ENCODE measurements at places on chromosomes 7 and 10. TPM values are rescaled to one million over a fixed set of nuclear protein-coding genes. Genes with fewer than 3 reads are reported as not detected.
A peak's percentile ranks its signal among the peaks of the same experiment; 100 is the strongest.

- no peak overlapping the region for H3K27ac ChIP-seq
- no peaks in the 10 kb centered on the region for H3K4me1 ChIP-seq
- no peaks in the 10 kb centered on the region for H3K27me3 ChIP-seq
- H3K36me3 ChIP-seq: peaks cover 93% of the 10 kb centered on the region
- DNase-seq: no peak
Observed at GRCh38 chr10:99695761-99696160, 36.2 kb downstream of the COX15 start.

DNA sequence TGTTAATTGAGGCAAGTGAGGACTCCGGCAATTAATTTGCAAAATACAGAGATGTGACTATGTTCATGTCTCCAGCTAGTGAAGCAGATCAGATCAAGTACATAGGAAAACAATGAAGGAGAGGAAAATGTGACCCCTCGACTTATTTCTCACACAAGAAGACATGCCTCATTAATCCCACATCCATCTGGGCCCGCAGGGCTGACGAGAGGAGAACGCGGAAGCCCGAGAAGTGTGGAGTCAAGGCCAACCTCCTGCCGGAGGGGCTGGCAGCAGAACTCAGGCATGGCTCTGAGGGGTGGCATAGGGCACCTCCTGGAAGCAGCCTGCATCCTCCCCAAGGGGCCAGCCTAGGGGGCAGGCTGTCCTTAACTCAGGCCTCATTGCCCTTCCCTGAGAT lies 54.4 kb downstream of the ZNF503 start:
- peaks cover 6% of the 10 kb centered on the region for H3K36me3 ChIP-seq
- peaks cover 6% of the 10 kb centered on the region for H3K4me1 ChIP-seq
- H3K27me3 ChIP-seq: no peaks in the 10 kb centered on the region

DNA sequence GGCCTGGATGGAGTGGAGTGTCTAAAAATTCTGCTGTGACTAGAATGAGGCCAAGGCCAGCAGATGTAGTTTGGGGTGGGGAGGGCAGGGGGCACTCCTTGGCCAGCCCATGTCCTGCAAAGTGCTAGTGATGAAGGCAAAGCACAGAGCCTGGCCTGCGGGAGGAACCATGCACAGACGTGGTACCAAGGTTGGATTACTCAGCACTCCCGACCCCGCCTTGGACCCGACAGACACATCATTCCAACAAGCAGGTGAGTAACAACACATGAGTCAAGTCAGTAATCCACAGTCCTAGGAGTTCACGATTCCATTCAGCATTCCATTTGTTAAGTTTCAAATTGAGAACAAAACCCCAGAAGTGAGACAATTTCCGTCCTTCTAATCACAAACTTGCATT lies 317.3 kb downstream of the TCERG1L start:
- no peaks in the 10 kb centered on the region for H3K27me3 ChIP-seq
- H3K27ac ChIP-seq: no peak overlapping the region
- no peak for DNase-seq
- H3K36me3 ChIP-seq: no peaks in the 10 kb centered on the region

GRCh38 chr7:150876817-150877526 lies 24.7 kb downstream of the AOC1 start:
- no peaks in the 10 kb centered on the region for H3K36me3 ChIP-seq
- H3K4me3 ChIP-seq: no peak overlapping the region
- no peak overlapping the region for H3K27ac ChIP-seq
- peaks cover 12% of the 10 kb centered on the region for H3K4me1 ChIP-seq

- H3K4me1 ChIP-seq: peaks cover 23% of the 10 kb centered on the region
- H3K4me3 ChIP-seq: no peak overlapping the region
- no peaks in the 10 kb centered on the region for H3K36me3 ChIP-seq
- H3K27me3 ChIP-seq: no peaks in the 10 kb centered on the region
Observed at GRCh38 chr10:76085002-76085816, 653.8 kb downstream of the LRMDA start.

DNA sequence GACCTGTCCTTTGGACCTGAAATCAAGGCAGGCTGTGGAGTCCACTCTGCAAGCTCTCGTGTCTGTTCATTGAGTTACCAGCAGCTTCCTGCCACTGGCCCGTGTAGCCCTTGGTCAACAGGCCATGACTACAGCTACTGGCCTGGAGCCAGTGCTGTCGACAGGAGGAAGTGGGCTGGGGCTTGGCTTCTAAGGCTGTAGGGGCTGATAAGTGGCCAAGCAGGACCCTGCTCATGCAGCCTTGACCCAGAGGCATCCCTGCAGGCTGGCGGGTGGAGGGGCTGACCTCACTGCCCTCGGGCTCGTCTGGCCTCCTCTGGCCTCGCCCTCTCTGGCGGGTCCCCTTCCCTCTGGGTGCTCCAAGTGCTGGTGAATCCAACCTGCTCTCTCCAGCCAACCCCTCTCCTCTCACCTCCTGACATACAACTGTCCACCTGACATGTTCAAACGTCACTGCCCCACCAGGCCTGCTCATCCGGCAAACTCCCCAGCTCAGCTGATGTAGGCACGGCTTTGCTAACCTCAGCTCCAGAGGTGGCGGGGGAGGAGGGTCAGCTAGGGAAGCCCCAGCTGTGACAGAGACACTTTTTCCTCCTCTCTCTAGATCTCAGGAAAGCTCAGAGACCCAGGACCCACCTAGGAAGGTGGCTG lies 188.6 kb upstream of the LYZL2 start:
- peak; percentile 20 for DNase-seq
- no peak overlapping the region for H3K4me3 ChIP-seq
- no peaks in the 10 kb centered on the region for H3K27me3 ChIP-seq
- H3K27ac ChIP-seq: no peak overlapping the region

GRCh38 chr7:110839866-110840265 lies 251.1 kb upstream of the LRRN3 start:
- H3K36me3 ChIP-seq: no peaks in the 10 kb centered on the region
- peak; percentile 26 for DNase-seq
- no peak overlapping the region for H3K4me3 ChIP-seq
- no peak overlapping the region for H3K27ac ChIP-seq
- H3K27me3 ChIP-seq: no peaks in the 10 kb centered on the region
- H3K4me1 ChIP-seq: peaks cover 6% of the 10 kb centered on the region

GRCh38 chr10:36362257-36362656 lies 720.2 kb upstream of the FZD8 start:
- no peak overlapping the region for H3K4me3 ChIP-seq
- no peaks in the 10 kb centered on the region for H3K27me3 ChIP-seq
- H3K4me1 ChIP-seq: peaks cover 6% of the 10 kb centered on the region
- no peaks in the 10 kb centered on the region for H3K36me3 ChIP-seq
- no peak overlapping the region for H3K27ac ChIP-seq

DNA sequence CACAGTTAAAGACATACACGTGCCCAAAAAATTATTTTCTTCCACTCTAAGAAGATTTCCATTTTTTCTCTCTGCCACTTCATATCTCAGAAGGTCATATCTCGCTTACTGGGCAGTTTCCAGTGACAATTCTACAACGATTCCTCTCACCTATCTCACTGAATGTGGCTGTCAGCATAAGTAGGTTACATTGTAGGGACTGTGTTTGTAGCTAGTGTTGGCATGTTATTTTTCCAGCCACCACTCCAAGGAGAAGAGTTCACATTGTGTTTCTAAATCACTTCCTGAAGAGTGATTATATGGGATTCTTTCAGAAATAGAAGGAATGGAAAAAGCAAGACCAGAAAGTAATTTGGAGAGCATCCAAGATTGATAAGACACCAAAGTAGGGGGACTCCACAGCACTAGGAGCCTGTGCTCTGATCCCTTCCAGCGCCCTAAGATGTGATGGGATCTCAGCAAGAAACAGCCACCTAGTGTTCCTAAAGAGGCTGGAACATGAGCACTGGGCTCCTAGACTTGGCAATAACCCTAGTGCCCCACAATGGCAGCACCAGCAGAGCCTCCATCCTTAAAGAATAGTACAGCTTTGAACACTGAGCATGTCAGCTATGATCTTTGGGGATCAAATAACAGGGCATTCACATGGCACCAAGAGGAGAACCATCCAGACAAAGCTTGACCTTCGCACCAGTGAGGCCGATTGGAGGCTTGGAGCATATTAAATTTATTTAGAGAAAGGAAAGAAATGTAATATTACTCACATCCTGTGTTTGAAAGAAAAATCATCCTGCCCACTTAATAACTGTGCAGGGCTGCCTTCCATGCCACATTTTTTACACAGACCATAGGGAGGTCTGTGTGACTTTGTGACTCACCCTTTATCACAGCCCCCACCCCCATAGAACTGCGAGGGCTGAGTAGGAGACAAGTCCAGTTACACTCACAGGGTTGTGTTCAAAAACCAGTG lies 51.8 kb downstream of the CAV1 start:
- no peaks in the 10 kb centered on the region for H3K27me3 ChIP-seq
- H3K4me1 ChIP-seq: peaks cover 34% of the 10 kb centered on the region
- no peaks in the 10 kb centered on the region for H3K36me3 ChIP-seq

DNA sequence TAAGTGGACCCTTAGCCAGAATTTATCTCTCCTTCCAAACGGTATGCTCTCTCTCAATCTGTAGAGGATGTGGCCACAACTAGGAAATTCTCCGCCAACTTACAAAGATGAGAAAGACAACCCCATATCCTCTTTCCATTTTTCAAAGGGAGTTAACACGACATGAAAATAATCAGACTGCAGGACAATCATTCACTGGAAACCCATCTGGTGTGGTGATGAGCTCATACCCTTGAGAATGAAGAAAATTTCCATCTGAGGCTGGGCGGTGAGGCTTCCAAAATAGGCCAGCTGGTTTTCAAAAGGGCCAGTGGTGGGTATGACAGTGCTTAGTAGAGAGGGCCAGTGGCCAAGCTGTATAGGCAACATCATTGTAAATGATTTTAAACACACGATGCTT lies 369.6 kb downstream of the FRMD4A start:
- no peaks in the 10 kb centered on the region for H3K4me1 ChIP-seq
- no peak overlapping the region for H3K27ac ChIP-seq
- no peaks in the 10 kb centered on the region for H3K36me3 ChIP-seq
- H3K4me3 ChIP-seq: no peak overlapping the region
- no peak for DNase-seq

DNA sequence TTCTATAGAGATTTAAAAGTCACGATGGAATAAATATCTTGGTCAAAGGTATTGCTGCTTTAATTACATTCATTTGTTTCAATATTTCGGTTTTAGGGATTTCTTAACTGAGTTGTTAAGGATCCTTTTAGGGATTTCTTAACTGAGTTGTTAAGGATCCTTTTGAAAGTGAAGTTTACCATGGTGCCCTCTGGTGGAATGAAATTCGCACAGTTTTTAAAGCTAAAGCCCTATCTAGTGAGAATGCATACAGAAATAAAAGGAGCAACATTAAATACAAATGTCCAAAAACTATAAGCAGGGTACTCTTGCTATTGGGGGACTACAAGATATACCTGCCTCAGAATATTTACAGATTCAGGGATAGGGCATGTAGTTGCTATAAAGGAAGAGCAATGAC lies 193.7 kb downstream of the RNLS start:
- H3K4me3 ChIP-seq: no peak overlapping the region
- DNase-seq: peak; percentile 65
- peaks cover 7% of the 10 kb centered on the region for H3K4me1 ChIP-seq
- H3K36me3 ChIP-seq: no peaks in the 10 kb centered on the region
- no peak overlapping the region for H3K27ac ChIP-seq

DNA sequence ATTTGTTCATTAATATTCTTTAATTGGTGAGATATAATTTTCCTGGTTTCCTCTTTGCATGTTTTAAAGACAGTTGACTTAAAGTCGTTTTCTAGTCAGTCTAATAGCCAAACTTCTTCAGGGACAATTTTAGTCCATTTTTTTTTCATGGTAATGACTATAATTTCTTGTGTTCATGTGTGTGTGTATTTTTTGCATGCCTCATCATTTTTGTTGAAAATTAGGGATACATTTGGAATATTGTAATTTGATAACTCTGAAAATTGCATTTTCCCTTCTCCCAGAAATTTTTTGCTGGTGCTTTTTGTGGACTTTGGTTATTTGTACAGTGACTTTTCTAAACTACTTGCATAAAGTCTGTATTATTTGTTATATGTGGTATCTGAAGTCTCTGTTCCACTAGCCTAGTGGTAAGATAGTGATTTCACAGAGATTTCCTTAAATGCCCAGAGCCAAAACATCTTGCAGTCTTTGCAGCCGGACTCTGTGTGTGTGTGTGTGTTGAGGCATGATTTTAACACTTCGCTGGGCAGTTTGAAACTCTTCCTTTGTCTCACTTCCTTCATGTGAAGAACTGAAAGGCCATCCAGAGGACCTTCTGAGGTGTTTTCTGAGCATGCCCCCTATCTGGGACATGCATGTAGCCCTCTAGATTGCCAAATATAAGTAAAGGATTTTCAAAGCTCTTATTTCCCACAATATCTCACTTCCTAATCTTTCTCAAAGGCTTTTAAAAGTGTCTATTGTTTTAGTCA lies 40.9 kb upstream of the ZNF365 start:
- H3K27me3 ChIP-seq: no peaks in the 10 kb centered on the region
- peaks cover 20% of the 10 kb centered on the region for H3K4me1 ChIP-seq
- no peak for DNase-seq
- no peak overlapping the region for H3K27ac ChIP-seq
- H3K4me3 ChIP-seq: no peak overlapping the region
- no peaks in the 10 kb centered on the region for H3K36me3 ChIP-seq

- no peak for DNase-seq
- H3K4me1 ChIP-seq: no peaks in the 10 kb centered on the region
- no peak overlapping the region for H3K27ac ChIP-seq
- H3K4me3 ChIP-seq: no peak overlapping the region
- no peaks in the 10 kb centered on the region for H3K36me3 ChIP-seq
Observed at GRCh38 chr7:93945756-93946535, 24.4 kb downstream of the GNG11 start.

GRCh38 chr7:96090756-96091155 lies 231.1 kb downstream of the SLC25A13 start:
- H3K4me3 ChIP-seq: no peak overlapping the region
- no peaks in the 10 kb centered on the region for H3K36me3 ChIP-seq
- H3K27ac ChIP-seq: no peak overlapping the region
- peaks cover 32% of the 10 kb centered on the region for H3K27me3 ChIP-seq
- H3K4me1 ChIP-seq: no peaks in the 10 kb centered on the region

DNA sequence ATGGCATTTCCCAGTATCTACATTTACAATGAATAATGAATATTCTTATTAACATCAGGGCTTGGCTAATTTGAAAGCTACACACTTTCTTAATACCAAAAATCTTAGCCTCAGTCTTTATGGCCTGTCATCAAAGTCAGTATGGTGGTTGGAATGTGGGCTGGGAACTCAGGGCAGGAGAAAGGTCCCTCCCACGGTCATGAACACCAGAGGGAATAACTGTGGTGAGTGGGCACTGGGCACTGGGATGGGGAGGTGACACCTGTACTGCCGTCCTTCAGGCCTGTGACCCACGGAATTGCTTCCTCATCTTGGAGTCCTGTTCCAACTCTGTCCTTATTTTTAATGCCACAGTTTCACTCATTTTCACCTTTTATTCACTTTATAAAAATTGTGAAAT lies 276.9 kb upstream of the PLPP4 start:
- H3K27me3 ChIP-seq: peaks cover 22% of the 10 kb centered on the region
- H3K27ac ChIP-seq: no peak overlapping the region
- H3K4me1 ChIP-seq: no peaks in the 10 kb centered on the region

The CDNF gene
- total RNA-seq: 2.9 TPM

The PRRT4 gene
- not detected for total RNA-seq

The CNNM1 gene
- total RNA-seq: not detected

The SAMD9 gene
- total RNA-seq: 7.9 TPM

The STK31 gene
- total RNA-seq: not detected

The C10orf90 gene
- not detected for total RNA-seq

All from MCF 10A (cell line).